ENCODE measurements at places on chromosomes 11 and 22.

DNA sequence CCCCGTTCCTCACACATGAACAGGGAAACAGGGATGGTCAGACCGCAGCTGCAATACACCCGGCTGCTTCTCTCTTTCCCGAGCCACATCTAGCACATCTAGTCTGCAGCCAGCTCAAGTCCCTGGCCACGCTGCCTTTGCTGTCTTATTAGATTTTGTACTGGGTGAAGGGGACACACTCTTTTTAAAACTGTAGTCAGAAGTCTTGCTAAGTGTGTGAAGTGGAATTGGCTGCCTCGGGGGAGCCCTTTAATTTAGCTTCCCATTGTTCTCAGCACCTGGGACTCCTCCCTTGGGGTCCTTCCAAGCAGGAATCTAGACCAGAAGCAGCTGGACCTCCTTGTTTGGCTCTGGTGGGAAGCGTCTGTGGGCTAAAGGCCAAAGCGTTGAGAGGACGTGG is 420.0 kb downstream of the CTTN start:
- no peak for DNase-seq

DNA sequence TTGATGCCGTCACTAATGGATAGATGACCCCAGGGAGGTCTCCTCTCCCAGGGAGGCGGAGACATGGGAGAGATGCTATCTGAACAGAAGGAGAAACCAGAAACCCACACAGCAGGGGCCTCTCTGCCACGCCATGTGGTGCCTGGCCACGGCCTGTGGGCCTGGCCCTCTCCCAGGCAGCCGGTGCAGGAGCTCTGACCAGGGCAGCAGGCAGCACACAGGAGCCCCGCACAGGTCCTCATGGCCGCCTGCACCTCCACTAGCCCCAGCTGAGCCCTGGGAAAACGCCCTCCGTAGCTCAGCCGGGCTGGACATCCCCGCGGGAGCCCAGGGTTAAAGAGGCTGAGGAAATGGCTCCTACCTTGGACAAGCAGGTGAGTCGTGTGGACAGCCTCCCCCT is 19.8 kb downstream of the IGSF9B start:
- no peak for DNase-seq

DNA sequence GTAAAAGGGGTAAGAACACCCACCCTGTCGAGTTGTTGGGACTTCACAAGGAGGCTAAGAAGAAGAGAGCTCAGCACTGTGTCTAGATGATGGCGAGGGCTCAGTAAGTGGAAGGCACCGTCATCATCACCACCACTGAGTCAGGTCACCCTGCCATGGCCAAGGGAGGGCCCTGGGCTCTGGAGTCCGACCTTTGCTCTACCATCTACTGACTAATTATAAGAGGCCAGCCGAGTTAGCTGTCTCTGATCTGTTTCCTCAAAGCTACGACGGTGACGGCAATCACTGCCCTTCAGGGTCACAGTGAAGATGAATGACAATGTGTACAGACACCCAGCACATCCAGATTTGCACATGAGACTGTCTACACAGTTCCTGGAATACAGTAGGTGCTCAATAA is 29.3 kb downstream of the KIAA0930 start:
- no peak for DNase-seq

- DNase-seq, result no peak
Observed at GRCh38 chr22:29152954-29153719, 52.6 kb upstream of the EMID1 start.

DNA sequence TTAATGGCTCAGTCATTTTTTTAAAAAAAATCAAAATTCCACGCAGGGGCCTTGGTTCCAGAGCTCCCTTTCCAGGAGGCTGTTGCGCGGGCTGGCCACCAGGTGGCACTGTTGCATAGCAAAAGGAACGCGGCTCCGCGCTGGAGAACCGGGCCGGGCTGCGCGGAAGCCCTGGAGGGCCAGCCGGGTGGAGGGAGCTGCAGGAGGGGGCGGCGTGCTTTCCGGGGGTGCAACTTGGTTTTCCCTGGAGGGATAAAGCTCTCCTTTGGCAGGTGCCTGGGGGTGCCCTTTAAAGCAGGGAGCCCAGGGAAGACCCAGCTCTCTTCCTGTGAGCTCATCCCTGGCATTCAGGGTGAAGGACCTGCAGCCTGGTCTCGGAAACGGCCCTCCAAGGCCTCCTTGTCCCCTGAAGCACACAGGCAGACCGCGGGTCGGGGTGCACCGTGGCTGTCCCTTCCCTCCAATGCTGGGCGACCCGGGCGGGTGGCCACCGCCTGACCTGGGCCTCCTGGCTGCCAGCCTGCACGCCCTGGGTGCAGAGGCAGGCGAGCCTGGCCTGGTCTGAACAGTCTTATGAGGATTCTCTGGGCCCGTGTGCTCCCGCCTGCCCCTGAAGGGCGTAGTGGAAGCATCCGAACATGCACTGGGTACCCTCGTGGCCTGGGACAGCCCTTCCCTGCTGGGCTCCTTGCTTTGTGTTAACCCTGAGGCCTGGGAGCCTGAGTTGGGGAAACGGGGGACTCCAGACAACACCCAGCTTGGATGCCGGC is 23.4 kb downstream of the KRTAP5-5 start:
- DNase-seq, result peak; percentile 61

DNA sequence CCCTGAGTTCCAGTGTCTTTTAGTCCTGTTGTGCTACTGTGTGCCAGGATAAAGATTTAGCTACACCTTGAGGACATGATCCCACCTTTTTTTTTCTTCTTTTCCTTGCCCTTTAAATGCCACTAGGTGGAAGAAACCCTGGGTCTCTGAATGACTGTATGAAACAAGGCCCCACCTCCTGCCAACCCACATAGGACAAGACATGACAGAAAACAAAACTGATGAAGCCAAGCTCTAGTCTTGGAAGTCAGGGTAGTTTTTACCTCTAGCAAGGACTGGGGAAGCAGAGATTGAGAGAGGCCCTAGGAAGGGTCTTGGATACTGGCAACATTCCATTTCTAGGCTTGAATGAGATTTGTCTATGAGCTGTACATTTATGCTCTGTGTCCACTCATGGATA is 410.7 kb downstream of the MIAT start:
- DNase-seq, result no peak

DNA sequence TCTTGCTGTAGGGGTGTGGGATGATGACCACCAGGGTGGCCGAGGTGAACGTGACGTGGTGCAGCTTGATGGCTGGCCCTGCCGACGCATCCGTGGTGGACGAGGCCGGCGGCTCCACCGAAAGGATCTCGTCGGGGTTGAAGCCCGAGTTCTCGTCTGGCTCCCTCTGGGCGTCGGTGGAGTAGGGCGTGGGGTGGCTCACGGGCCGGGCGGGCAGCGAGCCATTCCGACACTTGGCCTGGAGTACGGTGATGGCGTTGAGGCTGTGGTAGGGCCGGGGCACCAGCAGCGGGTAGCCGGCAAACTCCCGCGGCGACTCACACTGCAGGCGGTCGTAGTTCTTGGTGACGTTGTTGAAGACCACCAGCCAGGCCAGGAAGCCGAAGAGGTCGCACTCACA is 52.7 kb downstream of the ELFN2 start:
- no peak for DNase-seq

DNA sequence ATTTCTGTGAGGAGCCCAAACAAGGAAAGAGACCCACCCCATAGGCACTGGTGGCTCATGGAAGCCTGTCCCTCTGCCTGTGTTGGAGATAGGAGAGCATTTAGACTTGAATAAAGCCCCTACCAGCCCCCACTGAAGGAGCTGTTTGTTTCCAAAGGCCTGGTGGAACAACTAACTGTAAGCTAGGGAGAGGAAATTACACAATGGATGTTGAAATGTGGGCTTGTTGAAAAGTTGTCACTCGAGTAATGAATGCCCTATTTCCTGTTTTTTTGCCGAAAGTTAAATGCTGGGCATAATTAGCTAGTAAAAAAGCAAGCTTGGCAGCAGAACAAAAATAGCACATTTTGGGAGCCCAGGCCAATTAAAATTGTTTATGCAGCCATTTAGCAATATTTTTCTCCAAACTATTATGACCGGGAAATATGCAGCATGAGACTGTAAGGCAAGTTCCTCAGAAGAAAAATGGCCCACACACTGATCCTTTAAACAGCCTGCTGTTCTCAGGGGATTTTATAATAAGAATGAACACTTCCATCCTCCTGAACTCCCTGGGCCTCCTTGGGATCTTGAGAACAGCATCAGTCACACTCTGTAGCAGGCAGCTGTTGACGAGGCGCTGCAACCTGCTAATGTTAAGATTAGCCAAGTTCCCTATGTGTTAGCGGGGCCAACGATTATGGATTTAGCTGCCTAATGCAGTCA is 38.6 kb upstream of the LMO2 start:
- DNase-seq, result no peak

GRCh38 chr22:44532552-44532951 is 34.5 kb upstream of the RTL6 start:
- DNase-seq, result no peak

DNA sequence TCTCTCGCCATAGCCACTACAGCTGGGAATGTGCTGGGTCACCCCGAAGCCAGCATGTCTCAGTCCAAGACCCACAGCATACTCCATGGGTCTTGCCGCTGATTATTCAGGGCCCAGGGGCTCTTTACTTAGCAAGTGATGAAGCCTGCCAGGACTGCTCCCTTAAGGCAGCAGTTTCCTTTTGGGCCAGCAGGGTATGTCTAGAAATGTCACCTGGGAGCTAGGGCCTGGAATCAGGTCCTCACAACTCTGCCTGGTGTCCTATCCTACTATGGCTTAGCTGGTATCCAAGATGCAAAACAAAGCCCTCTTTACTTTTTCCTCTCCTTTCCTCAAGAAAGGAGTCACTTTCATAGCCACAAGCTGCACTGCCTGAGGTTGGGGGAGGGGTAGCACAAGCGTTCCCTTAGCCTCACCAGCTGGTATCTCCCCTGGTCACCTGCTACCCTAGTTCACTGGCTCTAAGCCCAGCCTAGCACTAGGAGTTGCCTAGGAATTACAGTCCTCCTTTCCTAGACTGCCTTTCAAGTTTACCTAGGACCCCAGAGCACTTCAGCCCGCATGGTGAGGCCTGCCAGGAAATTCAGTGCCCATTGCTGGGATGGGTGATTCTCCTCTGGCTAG is 22.6 kb upstream of the NCR3LG1 start:
- DNase-seq, result no peak

GRCh38 chr22:38218661-38219622 is 17.1 kb downstream of the MAFF start:
- DNase-seq, result no peak

DNA sequence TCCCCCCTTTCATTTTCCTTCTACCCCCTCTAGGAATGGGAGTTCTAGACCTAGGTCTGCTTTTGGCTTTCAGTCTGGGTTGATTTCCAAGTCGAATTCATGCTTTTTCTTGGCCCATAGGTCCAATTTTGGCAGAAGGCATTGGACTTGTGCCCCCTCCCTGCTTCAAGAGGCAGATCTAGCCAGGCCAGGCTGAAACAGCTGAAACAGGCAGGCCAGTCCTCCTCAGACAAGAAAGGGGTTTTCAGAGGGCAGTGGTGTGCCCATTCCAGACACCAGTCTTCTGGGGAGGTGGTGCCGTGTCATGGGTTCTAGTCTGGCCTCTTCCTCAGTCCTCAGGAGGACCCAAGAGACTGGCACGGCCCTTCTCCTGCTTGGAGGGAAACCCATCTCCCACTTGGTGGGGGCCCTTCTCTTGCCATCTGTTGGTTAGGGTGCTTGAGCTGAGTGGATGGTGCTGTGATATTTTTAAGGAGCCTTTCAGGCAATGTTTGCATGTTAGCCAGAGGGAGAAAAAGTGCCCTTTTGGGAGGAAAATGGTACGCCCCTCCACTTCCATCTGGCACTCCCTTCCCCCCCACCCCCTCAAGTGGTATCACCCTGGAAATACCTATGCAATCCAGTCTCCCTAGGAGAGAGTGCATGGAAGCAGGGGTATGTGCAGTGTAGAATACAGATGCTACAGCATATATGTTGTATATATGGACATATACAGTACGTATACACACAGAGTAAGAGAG is 53.6 kb downstream of the SYT13 start:
- no peak for DNase-seq

DNA sequence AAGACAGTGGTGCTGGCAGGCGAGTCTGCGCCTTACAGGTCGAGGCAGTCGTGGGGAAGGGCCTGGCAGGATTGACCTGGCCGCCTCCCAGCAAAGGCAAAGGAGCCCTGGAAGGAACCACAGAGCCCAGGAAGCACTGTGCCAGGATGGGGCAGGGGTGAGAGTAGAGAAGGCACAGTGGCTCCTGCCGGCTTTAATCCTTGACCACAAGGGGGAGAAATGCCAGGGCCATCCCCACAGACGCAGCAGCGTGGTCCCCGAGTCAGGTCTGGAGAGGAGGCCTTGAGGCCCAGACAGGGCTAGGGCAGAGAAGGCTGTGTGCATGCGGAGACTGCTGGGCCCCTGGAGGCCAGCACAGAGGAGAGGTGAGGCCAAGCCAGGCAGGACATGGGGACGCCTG is 9.9 kb upstream of the NDUFS8 start:
- DNase-seq, result no peak

DNA sequence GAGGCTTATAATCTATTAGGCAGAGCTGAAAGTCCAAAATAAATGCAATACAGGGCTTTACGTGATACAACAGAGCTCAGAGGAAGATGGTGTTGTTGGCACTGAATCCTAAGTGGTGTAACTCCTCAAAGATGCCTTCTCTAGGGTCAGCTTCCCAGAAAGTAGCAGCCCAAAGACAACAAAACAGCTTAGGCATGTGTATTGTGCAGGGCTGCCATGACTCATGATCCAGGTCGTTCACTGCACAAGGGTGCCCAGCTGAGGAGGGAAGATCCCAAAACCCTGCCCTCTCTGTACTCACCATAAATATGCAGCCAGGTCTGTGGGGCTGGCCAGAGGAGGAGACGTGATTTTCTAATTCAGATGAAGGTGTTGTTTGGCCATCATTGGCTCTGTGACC is 59.4 kb upstream of the NNMT start:
- no peak for DNase-seq

- no peak for DNase-seq
Observed at GRCh38 chr22:19648419-19648929, 65.8 kb upstream of the SEPTIN5 start.

DNA sequence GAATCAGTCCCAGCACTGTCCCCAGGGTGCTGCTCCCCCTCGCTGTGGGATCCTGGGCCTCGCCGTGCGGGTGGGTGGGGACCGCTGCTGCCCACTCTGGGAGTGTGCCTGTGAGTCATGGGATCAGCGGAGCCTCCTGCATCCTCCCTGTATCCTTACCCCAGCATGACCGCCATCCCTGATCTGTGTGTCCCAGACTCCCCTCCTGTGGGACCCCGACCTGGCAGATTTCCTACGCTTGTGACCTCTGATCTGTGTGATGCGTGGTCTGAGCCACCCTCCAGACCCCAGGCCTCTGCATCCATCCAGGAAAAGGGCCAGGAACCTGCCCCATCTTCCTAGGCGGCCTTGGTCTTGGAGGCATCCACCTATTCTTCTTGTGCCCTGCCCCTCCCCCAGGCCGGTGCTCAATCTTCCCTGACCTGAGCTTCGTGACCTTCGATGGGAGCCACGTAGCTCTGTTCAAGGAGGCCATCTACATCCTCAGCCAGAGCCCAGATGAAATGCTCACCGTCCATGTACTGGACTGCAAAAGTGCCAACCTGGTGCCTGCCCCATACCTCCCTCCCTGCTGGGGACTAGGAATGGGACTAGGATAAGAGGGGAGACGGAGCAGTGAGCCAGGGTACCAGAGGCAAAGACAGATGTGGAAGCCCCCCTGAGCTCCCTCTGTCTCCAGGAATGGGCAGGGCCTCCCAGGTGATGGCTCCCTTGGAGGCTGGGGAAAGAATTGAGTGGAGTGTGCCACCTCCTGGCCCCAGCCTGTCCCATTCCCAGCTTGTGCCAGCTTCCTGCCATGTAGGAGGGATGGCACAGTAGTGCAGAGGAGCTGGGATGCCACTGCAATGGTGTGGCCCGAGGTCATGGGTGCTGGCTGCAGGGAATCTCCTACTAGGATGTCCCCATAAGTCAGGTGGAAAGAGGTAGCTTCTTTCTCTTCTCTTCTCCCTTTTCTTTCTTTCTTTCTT is 65.4 kb downstream of the OTOG start:
- no peak for DNase-seq

All from stimulated activated CD8-positive, alpha-beta memory T cell treated with anti-CD3 and anti-CD28 coated beads, Interleukin-4, amount 100 ng/mL, for 24 hours (primary cell).